ENCODE measurements at places on chromosomes 2 and 18. TPM values are rescaled to one million over a fixed set of nuclear protein-coding genes. Genes with fewer than 3 reads are reported as not detected.
A peak's percentile ranks its signal among the peaks of the same experiment; 100 is the strongest.

GRCh38 chr18:1014509-1014908 is 109.8 kb downstream of the ADCYAP1 start:
- DNase-seq = no peak

- no peak for DNase-seq
Measured at GRCh38 chr2:75498907-75499306, 61.8 kb downstream of the EVA1A start.

- no peak for DNase-seq
Measured at GRCh38 chr2:224085246-224085645, 46.2 kb upstream of the SERPINE2 start.

DNA sequence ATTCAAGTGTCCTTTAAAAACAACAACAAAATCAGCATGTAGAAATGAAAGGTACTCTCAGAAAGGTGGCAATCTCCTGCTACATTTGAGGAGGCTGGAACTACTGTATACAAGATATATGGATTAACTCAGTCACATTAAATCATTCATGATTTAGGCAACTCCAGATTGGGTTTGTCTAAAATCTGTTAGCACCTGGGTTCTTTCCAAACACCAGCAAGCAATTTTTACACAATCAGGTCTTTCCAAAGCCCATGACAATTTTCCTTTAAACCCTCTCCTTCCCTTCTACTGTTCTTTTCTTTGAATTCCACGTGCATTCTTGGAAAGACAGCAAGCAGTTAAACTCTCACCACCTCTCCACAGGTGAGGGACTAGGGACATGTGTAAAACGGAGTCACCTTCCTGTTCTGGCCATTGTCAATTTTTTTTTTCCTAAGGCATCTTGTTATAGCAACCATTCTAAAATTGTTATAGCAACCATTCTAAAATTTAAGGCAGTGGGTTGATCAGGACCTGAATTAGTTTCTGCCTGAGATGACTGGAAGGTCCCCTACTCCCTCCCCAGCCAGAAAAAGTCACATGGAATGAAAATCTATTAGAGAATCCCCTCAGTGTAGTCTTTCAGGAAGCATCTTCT is 113.9 kb downstream of the ANKRD44 start:
- DNase-seq = no peak

DNA sequence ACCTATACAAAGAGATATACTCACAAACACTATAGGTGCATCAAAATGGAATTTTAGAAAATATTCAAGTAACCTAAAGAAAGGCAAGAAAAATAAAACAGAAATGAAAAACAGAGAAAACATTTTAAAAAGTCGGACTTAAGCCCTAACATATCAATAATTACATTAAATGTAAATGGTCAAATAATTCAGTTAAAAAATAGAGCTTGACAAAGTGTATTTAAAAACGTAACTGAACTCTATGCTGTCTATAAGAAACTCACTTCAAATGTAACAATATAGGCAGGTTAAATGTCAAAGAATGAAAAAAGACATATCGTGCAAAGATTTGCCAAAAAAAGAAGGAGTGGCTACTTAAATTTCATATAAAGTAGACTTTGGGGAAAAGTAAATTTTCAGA is 163.9 kb downstream of the ACOXL start:
- DNase-seq = no peak

GRCh38 chr2:71675296-71675695 is 221.9 kb downstream of the DYSF start:
- DNase-seq = peak; percentile 35

DNA sequence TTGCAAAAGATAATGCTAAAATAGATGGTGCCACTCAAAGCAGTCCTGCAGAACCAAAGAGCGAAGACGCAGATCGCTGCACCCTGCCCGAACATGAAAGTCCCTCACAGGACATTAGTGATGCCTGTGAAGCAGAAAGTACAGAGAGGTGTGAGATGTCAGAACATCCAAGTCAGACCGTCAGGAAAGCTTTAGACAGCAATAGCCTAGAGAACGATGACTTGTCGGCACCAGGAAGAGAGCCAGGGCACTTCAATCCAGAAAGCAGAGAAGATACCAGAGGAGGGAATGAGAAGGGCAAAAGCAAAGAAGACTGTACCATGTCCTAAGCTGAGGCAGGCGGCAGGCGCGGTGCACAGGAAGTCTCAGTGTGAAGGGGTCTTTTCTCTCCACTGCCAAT is 34.8 kb upstream of the RBM44 start:
- DNase-seq = no peak

- DNase-seq = no peak
Measured at GRCh38 chr18:23133860-23134779, 1.2 kb upstream of the CABLES1 start.

GRCh38 chr18:79367989-79368388 is 27.7 kb upstream of the NFATC1 start:
- DNase-seq = no peak

- DNase-seq = no peak
Measured at GRCh38 chr2:224545884-224546644, 39.1 kb downstream of the CUL3 start.

DNA sequence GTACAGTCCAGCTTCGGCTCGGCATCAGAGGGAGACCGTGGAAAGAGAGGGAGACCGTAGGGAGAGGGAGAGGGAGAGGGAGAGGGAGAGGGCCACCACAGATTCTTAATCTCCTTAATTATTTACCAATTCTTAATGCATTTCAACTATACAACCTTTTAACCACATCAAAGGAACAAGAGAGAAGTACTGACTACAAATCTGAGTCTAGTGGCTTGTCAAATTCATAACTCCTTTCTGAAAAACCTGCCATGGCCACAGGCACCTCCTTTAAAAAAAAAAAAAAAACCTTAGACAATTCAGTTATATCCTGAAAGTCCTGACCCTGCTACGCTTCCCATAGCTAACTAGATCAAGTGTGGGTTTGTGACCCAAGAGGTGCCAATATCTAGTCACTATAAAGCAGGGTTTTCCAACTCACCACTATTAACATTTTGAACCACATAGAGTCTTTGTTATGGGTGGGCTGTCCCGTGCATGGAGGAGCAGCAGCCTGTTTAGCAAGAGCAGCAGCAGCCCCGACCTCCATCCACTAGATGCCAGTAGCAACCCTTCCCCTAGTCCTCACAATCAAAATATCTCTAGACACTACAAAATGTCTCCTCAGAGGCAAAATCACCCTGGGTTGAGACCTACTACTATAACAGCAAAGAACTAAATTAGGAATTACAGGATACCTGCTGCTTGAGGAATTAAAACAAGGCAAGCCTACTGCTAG is 6.8 kb downstream of the ESCO1 start:
- DNase-seq = no peak

- DNase-seq = no peak
Measured at GRCh38 chr18:26442126-26442525, 106.2 kb downstream of the KCTD1 start.

- no peak for DNase-seq
Measured at GRCh38 chr2:230591850-230592249, 120.8 kb upstream of the CAB39 start.

DNA sequence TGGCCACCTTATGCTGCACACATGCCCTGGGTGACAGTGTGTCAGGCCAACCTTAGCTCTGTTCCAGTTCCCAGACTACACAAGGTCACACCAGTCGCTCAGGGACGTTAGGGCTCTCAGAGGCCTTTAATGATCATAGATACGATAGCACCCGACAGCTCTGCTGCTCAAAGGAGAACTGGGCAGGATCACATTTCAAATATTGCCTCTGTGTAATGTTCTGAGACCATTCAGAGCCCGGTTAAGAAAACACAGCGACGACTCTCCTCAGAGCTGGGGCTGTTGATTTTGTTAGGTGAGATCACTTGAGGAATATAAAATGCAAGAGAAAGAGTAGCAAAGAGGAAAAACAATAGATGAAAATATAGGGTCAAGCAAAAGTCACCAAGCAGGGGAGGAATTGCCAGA is 166.6 kb upstream of the TANK start:
- DNase-seq = no peak

DNA sequence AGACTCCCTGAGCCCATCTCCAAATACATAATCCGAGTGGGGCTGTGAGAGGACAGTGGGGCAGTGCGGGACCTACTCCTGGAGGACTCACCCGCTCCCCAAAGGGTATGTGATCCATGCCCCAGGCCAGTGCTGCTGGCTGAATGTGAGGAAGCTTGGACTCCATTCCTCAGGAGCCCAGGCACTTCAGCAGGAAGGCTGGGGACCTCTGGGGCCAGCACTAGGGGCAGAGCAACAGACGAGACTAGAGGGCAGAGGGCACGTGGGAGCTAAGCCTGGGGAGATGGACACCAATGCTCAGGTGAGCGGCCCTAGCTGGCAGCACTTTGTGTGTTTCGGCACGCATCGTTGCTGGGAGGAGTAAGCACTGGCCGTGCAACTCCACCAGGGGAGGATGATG is 84.9 kb downstream of the MALT1 start:
- DNase-seq = no peak

HRH4 gene
- total RNA-seq = not detected

ZNF24 gene
- total RNA-seq = 11.5 TPM

VAMP5 gene
- 114 TPM for total RNA-seq

SMAD7 gene
- total RNA-seq = 76.5 TPM

REG3G gene
- total RNA-seq = not detected

SPRED2 gene
- 18.5 TPM for total RNA-seq

LBX2 gene
- total RNA-seq = 3.0 TPM

GAL3ST2 gene
- total RNA-seq = not detected
